ENCODE measurements at places on chromosomes 4 and X. TPM values are rescaled to one million over a fixed set of nuclear protein-coding genes. Genes with fewer than 3 reads are reported as not detected.

The RIBC1 gene
- 5.3 TPM for polyA plus RNA-seq

The ABLIM2 gene
- polyA plus RNA-seq = 5.6 TPM

The RAB33A gene
- polyA plus RNA-seq = 0.44 TPM

The SPACA5 gene
- polyA plus RNA-seq = 0.22 TPM

The ZNF280C gene
- polyA plus RNA-seq = 6.0 TPM

The SRPX2 gene
- 14.3 TPM for polyA plus RNA-seq

The ASB12 gene
- 0.39 TPM for polyA plus RNA-seq

The ADH1A gene
- 1.2 TPM for polyA plus RNA-seq

The SLC9B2 gene
- 6.0 TPM for polyA plus RNA-seq

The MTMR8 gene
- polyA plus RNA-seq = 1.4 TPM

The MAGIX gene
- polyA plus RNA-seq = 5.5 TPM

The AMOT gene
- 82.0 TPM for polyA plus RNA-seq

The BTC gene
- 5.9 TPM for polyA plus RNA-seq

The HTRA3 gene
- polyA plus RNA-seq = 7.0 TPM

The KCNE5 gene
- polyA plus RNA-seq = 6.7 TPM

The MAGEA11 gene
- not detected for polyA plus RNA-seq

The DKK2 gene
- 1.3 TPM for polyA plus RNA-seq

The MAGEE2 gene
- 0.94 TPM for polyA plus RNA-seq

The RAB39B gene
- polyA plus RNA-seq = 3.0 TPM

The RTL3 gene
- not detected for polyA plus RNA-seq

The BEX1 gene
- 53.1 TPM for polyA plus RNA-seq

The CXCL8 gene
- polyA plus RNA-seq = 1.4 TPM

The DGKK gene
- 12.5 TPM for polyA plus RNA-seq

The TLR6 gene
- 0.53 TPM for polyA plus RNA-seq

The ATOH1 gene
- not detected for polyA plus RNA-seq

The CT47A7 gene
- not detected for polyA plus RNA-seq

The TLR2 gene
- polyA plus RNA-seq = 9.0 TPM

The STAP1 gene
- 0.33 TPM for polyA plus RNA-seq

Data from renal cortex interstitium (tissue), 15 donors.